Progenitor cell of endocrine pancreas (in vitro differentiated cells): ENCODE measurements at places on chromosomes 6 and 20. TPM values are rescaled to one million over a fixed set of nuclear protein-coding genes. Genes with fewer than 3 reads are reported as not detected.

LRRN4 gene
- 5.6 and 7.7 TPM in 2 replicates for total RNA-seq

KCNQ5 gene
- 0.53 and 1.0 TPM in 2 replicates for total RNA-seq

ADGB gene
- 0.04 TPM in 1 of 2 replicates, not detected in the other for total RNA-seq

LY6G6D gene
- not detected in 2 replicates for total RNA-seq

DNA sequence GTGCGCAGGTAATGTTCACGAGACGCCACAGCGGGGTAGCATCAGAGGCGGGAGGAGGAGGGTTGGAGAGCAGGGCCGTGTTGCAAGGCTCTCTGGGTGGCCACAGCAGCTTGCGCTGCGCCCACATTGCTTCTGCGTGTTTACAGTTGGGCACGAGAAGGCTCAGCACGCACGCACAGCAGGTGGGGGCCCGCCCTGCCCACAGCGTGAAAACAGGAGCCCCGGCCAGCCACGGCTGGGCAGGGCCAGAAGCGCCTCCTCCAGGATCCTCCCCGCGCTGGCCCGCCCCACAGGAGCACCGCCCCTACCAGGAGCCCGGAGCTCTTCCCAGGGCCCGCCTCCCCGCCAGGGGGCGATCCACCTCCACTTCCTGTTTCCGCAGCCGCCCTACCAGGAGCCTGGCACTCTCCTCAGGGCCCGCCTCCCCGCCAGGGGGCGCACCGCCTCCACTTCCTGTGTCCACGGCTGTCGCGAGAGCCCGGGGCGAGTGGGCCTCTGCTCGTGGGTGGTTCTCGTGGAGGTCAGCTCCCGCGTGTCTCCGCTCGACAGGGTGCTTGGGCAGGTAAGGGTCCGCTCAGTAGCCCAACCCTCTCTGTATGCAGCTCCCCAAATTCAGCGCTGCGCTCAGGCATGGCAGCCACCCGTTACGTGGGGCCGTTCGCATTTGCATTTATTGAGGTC lies at the start of gene FAM50B:
Gene FAM50B (plus strand): TSS at position 449 of the 681 bp plus-strand sequence. CDS start 439 bp downstream, outside the sequence.
- DNase-seq = peak; percentile 85

GRCh38 chr6:7512320-7512719 lies 29.2 kb upstream of the DSP start:
- DNase-seq = no peak

DNA sequence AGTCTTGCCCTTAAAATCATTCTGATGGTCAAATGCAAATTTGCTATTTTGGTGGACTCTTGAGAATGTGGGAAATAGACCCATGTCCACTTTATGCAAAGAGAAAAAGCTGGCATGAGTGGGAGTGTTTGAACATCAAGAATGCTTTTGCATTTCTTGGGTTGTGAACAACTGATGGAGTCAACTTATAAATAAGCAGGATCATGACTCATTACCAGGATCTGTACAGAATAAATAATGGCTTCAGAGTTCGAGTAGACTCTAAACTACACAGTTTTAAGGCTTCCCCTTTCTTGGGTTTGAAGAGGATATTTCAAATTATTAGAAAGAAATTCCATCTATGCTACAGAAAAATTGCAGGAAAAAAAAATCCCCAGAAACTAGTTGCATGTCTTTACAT lies 195.5 kb downstream of the EYA4 start:
- DNase-seq = no peak

- no peak for DNase-seq
These were observed 6.9 kb downstream of the SGK2 start for GRCh38 chr20:43565758-43566104.

- DNase-seq = no peak
These were observed 41.7 kb upstream of the NAA20 start for GRCh38 chr20:19975436-19975799.

DNA sequence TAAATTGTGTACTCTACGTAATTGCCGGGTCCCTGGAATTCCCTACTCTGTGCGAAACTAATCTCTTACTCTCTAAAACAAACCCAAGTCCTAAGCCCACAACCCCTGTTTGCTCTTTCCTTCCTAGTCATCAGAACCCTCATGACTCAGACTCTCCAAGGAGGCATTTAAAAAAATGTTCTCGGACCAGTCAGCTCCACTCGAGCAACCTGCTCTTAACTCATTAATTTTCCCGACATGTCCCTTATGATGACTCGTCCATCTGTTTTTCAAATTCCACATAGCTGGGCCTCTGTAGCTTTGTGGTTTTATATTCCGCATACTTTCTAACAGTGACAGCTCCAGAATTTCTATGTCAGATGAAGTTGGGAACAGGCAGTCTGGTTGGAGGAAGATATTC lies 2.6 kb upstream of the MUC22 start:
- no peak for DNase-seq

DNA sequence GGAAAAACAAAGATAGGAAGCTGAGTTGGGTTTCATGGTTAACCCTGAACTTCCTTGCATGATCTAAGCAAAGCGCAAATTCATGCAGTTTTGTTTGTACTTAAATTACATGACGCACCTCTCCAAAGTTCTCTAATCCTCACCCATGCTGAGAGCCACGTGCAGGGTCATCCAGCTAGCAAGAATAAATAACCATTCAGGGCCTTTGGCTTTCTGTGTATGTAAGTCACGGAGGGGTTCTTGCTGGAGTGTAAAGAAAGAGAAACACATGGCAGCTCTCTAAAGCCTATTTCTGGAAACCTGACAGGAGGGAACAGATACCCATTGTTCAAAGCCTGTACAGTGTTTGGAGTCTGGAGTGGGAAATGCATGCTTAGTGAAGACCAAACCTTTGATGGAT lies 171.7 kb upstream of the CCN2 start:
- DNase-seq = no peak

DNA sequence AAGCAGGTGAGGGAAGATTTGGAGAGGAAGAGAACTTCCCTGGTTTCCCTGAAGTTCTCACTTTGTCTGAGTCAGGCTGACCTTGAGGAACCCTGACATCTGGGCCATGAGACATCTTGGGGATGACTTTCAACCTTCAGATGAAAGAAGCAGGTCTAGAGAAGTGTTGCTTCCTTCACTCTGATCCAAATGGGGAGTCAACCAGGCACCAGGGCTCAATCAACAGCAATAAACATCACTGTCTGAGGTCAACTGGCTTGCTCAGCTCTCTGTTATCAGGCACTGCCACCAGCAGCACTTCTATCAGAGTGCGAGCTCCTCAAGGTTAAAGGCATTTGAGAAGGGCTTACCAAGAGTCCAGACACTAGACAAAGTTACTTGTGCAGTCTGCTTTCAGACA lies 6.3 kb downstream of the ACOT8 start:
- DNase-seq = no peak

DNA sequence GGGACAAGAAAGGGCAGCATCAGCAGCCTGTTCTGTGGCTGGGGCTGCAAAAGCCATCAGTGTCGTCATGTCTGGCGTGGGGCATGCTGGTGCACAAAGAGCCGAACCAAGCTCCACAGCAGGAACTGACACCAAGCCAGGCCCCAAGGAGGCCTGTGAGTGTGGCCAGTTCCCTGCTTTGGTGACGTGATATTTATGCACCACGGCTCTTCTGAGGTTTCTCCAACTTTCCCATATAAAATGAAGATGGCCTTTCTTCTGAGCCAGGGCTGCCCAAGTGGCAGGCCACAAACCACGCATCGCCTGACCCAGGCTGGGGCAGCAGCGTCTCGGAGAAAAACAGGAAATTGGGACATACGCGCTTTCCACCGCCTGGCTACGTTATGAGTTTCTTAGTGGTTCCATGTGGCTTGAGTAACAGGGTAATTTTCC lies 109.9 kb downstream of the RIN2 start:
- no peak for DNase-seq

DNA sequence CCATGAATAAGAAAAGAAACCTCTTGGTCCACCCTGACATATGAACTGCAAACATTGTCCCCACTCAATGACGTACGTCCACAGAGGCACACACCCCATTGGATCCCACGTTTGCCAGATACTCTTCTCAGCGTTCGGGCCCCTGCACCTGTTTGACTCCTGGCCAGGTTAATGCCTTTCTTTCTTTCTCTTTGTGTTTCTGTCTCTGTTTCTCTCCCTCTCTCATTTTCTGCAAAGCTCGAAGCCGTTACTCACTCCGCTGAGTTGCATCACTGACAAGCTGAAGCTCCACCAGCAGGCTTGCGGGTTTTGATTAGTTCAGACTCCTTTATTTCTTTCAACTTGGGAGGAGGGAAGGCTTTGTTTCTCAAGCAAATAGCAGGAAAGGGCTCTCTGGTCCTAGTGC lies 135.5 kb upstream of the SUPT3H start:
- no peak for DNase-seq

- DNase-seq = no peak
These were observed 134.1 kb upstream of the PREP start for GRCh38 chr6:105536961-105537360.

GRCh38 chr6:66605971-66606370 lies 898.9 kb upstream of the EYS start:
- DNase-seq = no peak

DNA sequence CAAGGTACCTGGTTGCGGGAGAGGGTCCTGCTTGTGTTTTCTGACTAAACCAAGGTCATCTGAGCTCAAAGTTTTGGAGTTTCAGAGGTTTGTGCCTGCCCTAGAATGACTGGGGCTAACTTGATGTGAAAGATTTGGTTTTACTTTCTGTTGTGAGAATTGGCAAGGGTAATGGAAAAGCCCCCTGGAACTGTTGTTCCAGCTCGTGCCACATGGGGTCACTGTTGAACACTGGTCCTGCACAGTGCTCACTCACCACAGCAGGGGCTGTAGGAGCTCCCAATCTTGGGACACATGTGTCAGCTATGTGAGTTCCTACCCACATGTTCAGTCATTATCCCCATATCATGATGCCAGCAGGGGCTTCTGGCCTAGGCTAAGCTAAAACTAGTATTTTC lies 6.5 kb downstream of the TGM6 start:
- DNase-seq = peak; percentile 46
